ENCODE measurements at places on chromosomes 16 and 17.

DNA sequence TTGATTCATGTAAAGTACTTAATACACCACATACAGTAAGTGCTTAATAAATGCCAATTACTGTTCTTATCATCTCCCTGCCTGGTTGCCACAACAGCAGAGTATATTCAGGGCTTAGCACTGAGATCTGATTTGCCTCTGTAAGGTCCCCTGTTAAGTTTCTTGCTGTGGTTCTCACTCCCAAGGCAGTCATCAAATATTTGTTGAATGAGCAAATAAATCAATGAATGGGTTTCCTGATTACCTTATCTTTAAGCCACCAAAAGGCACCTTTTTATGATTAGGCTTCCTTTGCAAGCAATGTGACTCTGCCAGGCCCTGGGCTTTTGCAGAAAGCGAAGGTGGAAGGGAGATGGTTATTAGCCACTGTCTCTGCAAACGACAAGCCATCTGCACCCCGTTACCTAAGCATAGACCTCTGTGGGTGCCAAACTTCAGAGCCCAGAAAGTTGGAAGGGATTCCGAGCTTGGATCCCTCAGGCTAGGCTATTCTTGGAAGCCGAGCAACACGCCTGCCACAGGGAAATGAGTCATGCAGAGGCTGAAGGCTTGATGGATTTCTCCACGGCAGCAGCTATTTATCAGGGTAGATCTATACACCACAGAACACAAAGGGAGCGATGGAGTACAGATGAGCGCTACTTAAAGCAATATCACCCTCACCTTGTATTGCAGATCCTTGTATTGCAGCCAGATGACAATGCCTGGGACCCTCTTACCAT lies 102.0 kb downstream of the GRIN2A start:
- peak; percentile 81 for DNase-seq

DNA sequence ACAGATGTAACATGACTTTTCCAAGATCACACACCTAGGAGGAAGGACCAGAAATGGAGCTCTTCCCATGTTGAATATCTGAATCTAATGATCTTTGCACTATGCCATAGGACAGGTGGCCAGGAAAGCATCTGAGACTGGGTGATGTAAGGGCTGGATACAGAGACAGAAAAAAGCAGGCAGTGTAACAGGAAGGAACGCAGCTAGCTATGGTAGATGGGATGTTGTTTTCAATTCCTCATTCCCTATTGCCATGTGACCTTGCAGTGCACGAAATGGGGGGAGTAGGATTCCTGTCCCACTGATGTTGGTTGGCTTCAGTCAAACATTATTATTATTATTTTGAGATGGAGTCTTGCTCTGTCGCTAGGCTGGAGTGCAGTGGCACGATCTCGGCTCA lies 3.7 kb upstream of the NPIPB15 start:
- DNase-seq = no peak

DNA sequence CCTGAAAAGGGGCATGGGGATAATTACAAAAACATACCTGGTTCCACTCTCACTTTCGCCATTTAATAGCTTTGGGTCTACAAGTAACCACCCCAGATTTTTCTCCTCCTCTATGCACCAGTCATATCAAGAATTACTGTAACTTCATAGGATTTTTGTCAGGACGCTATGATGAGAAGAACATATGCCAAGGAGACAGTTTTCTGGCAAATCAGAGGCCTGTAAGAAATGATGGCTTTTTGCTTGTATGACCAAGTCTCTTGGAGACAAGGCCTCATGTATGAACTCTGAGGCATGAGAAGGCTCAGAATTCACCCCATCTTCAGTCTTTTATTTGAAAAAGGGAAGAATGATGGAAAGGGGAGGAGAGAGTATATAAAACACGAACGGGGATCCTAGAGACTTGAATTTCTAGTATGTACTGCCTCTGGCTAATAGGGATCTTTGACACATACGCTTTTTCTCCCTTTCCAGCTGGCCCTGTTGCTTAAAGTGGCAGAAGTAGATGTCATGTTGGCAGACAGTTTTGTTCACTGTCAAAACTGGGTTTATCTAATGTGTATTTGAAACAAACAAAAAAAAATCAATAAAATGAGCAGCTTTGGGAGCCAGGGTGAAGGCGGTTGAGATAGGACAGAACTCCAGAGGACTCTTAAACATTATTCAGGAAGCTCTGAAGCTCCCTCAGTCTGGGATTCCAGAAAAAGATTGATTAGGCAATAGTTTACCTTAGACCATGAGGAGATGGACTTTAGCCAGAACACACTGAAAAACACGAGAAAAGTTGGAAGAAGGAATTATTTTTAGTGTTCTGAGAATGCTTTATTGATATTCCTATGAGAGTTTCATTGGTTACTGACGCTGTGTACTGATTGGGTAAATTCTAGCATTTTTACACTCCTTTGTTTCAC lies 656.6 kb downstream of the WWOX start:
- no peak for DNase-seq

DNA sequence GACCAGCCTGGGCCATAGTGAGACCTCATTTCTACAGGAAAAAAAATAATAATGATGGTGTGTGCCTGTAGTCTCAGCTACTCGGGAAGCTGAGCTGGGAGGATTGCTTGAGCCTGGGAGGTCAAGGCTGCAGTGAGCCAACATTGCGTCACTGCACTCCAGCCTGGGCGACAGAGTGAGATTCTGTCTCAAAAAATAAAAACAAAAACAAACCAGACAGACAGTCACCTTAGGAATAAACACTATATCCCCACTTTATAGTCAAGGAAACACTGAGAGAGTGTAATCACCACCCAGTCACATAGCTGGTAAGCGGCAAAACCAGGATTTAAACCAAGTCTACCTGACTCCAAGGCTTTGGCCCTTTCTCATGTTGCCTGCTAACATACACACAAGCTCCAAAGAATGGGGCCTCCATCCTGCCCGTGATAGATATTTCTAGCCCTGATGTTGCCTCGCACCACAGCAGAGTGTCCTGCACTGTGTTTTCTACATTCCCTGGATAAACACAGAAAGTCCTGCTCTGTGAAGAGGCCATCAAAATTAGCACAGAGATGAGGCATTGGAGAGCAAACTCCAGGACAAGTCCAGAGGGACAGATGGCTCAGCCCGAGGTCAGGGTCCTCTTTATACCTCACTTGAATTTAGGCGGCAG lies 66.1 kb upstream of the SMURF2 start:
- DNase-seq = no peak

DNA sequence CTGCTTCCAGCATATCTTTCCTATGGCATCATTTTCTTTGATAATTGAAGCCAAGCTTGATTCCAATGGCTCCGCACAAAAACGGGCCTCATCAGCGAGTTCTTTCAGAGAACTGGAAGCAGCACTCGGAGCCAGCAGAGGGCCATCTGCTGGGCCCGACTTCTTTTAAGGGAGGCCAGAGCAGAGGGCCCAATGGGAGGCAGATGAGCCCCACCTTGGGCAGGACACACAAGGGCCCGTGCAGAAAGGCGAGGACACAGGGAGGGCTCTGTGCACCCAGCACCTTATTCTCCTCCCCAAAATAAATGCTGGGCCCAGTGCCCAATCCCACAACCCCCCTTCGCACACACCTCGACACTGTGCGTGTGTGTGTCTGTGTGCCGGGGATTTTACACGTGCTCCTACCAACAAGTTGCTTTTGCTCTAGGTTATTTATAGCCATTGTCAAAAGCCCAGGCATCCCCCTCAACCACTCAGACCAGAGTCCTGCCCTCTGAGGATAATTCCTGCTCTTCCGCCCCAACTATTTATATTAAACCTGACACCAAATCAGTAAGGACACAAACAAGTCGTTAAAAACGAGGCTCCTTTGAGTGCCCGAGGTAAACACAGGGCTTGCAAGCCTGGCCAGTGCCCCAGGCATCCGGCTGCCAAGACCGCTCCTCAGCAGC lies 6.8 kb downstream of the AXIN2 start:
- peak; percentile 50 for DNase-seq

- no peak for DNase-seq
Measured at GRCh38 chr17:77451894-77452852, 311.4 kb downstream of the SEC14L1 start.
